ENCODE measurements at places on chromosomes 3 and 15.

DNA sequence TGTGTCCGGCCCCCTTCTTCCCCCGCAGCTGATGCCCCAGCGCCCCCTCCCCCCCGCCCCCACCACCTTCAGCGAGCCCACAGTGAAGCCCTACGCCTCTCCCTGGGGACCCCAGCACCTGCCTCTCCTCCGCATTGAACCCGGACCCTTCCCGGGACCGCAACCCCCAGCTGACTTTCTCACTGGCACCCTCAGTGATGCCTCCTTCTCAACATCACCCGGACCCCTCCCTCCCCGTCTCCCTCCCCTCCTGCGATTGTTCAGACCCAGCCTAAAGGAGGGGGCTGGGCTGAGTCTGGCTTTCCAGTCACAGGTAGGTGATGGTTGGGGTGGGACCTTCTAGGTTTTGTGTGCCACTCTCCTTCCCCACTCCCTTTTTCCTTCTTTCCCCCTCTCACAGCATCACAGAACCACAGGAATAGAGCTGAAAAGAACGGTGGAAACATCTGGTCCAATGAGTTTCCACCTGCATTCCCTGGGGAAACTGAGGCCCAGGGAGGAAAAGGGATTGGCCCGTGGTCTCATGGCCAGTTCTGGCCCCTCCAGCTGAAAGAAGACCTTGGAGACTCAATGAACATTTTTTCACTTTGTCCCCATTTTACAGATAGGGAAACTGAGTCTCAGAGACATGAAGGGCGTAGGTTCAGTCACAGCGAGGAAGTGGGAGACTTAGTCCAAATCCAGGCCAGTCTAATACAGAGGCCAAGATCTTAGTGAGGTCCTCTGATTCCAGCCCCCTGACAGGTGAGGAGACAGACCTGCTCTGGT lies 828 bp downstream of the CAND2 start:
- no peak for DNase-seq

DNA sequence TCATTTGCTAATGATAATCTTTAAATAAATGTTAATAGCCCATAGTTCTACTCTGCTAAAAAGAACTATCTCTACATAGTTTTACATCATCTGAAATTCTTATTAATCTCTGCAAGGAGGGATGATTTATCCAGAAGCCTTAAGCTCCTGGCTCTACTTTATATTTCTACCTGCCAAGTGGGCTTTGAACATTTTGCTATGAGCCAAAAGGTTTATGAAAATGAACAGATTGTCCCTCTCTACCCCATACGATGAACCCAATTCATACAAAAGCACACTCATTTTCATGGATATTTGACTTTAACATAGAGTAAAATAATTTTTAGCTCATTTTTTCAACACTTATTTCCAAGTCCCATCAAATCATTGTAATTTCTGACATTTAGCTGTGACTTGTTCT lies 611.0 kb downstream of the NSUN3 start:
- DNase-seq, result no peak

DNA sequence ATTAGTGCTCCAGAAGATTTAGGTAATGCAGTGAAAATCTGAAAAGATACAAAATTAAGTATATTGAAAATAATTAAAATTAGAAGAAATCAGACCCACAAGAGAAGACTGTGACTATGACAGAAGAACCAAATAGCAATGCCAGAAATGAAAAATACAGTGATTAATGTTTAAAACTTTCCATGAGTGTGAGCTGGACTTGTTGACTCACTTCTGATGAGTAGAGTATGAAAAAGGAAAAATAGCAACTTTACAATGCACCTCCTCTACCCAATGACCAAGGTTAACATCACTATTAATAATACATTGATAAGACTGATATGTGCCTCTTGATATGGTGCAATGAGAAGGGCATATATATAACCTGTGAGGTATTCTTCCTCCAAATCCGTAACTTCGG lies 39.3 kb upstream of the SLC22A13 start:
- no peak for DNase-seq

GRCh38 chr3:26191556-26191955 lies 401.7 kb downstream of the OXSM start:
- no peak for DNase-seq

GRCh38 chr3:183438735-183439134 lies 10.3 kb upstream of the MCF2L2 start:
- peak; percentile 21 for DNase-seq

DNA sequence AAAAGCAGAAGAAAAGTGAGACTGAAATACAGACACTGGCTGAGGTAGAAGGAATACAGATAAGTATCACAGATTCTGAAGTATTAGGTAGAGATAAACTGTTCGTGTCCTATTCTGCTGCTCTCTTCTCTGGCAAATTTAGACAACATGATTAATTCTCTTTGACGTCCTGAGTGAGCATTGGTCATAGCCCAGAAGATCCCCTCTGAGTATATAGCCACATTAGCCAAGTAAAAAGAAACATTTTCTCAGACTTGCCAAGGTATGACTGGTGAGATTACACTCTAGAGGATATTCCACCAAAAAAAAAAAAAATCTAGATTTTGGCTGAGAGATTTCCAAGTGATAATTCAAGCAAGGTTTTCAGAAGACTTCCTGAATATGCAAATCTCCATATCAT lies 111.4 kb upstream of the ALCAM start:
- no peak for DNase-seq

DNA sequence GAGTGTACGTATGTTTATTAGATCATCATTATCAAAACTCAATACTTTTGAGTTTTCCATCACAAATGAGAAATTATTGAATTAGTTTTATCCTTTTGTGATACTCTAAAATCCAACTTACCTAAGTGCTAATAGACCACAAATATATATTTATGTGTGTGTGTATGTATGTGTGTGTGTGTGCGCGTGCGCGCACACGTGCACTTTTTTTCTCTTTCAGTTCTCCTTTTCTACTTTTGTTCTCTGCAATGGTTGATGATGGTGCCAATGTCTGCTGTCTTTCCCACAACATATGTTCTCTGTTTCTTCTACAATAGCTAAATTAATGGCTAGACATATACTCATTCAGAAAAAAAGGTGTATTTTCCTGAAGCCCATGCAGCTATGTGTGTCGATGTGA lies 571.6 kb upstream of the ARPP21 start:
- no peak for DNase-seq

DNA sequence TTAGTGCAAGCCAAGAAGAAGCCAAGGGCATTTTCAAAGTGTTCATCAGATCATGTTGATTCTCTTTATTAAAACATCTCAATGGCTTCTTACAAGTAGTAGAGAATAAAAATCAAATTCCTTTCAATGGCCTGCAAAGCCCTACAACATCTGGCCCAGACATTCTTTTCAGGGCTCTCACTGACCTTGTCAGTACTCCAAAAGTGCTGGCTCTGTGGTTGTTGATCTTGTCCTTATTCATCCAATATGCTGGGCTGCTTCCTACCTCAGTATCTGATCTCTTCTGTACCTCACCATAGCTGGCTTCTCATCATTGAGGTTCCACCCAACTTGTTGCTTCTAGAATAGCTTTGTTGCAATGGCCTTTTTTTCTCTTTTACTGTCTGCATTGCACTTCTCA lies 74.0 kb upstream of the SAMMSON start:
- DNase-seq, result no peak

DNA sequence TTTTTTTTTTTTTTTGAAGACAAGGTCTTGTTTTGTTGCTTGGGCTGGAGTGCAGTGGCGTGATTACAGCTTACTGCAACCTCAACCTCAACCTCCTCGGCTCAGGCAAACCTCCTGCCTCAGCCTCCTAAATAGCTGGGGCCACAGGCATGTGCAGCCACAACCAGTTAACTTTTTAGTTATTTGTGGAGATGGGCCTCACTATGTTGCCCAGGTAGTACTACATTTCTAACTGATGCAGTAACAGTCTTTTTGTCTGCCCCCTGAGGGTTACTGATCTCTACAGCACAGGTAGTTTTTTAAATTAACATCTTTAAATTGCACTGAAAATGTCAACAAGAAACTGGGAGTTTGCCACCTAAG lies 3.4 kb upstream of the LMLN start:
- no peak for DNase-seq

- no peak for DNase-seq
Measured at GRCh38 chr3:197802779-197803459, 11.9 kb downstream of the LRCH3 start.

GRCh38 chr3:125022206-125022605 lies 33.6 kb downstream of the HEG1 start:
- no peak for DNase-seq

DNA sequence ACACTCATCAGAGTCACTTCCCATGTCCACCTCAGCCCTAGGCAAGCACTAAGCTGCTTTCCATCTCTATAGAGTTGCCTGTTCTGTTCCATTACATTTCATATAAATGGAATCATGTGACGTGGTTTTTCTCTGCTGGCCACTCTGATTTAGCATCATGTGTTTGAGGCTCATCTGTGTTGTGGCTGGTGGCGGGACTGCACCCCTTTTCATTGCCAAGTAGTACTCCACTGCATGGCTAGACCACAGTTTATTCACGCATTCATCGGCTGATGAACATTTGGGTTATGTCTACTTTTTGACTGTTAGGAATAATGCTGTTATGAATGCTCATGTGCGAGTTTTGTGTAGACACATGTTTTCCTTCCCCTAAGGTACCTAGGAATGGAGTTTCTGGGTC lies 114.9 kb downstream of the TMEM266 start:
- DNase-seq, result no peak

DNA sequence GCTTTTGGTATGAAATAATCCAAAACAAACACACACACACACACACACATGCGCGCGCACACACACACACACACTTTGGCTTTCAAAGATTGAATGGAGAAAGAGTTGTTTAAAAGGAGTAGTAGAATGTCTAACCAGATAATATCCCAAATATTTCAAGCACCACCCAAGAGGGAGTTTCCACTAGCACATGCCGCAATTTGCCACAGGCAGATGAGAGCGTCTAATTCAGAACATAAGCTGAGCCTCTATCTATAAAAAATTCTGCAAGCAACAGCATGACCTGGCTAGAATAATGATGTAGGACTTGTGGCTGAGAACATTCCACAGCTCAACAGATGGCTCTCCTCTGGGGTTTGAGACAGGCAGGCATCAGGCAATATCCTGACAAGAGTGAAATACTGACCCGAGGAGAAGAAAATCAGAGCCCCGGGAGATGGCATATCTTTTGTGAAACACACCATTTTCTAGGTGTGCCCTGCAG lies 302.5 kb upstream of the GADL1 start:
- DNase-seq, result no peak

- no peak for DNase-seq
Measured at GRCh38 chr15:78390826-78391225, 47.2 kb upstream of the IREB2 start.

DNA sequence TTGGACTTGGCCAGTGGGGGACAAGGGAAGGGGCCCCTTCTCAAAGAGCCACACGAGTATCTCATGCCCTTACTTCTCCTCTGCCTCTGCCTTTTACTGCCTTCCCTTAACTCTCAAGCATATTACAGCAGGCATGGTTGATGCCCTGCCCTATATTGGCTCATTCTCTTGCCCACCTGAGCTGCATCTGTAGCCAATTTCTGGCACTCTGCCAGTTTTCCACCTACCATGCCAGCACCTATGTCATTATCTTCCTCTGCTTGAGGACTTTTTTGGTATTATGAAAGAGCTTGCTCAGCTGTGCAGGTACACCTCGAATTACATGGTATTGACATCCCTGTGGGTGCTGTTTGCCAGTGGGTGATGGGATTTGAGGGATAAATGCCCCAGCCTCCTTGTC lies 181.8 kb downstream of the OXSM start:
- no peak for DNase-seq

- DNase-seq, result no peak
Measured at GRCh38 chr15:76994001-76994400, 925 bp upstream of the PSTPIP1 start.

DNA sequence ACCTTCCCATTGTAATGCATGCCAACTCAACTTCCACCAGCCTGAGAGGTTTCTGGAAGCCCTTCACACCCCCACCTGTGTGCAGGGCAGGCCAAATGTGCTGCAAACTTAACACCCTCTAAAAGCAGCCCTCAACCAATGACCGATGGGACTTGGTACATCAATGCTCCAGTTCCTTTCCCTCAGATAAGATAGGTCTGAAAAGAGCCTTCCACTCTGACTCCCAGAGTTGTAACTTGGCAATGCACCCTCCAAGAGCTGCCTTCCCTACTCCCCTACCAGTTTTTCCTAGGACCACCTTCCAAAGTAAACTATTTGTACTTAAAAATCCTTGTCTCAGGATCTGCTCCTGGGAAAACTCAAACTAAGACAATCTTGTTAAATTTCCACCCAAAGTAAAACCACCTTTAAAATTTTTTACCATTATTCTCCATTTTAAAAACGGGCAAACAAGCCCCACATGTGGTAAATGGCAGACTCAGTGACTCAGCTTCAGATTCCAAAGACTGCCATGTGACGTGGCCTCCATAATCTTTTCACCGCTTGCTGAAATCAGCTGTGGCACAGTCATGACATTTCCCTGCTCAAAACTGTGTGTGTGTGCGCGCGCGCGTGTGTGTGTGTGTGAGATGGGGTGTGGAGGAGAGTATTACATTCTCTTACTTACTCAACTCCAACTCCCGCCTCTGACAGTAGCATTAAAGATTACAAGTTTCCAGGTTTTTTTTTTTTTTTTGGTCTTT lies 17.2 kb downstream of the RASGRP1 start:
- no peak for DNase-seq

GRCh38 chr3:118527514-118528044 lies 507.1 kb downstream of the IGSF11 start:
- no peak for DNase-seq

GRCh38 chr3:149701977-149702350 lies 44.1 kb upstream of the WWTR1 start:
- DNase-seq, result no peak

DNA sequence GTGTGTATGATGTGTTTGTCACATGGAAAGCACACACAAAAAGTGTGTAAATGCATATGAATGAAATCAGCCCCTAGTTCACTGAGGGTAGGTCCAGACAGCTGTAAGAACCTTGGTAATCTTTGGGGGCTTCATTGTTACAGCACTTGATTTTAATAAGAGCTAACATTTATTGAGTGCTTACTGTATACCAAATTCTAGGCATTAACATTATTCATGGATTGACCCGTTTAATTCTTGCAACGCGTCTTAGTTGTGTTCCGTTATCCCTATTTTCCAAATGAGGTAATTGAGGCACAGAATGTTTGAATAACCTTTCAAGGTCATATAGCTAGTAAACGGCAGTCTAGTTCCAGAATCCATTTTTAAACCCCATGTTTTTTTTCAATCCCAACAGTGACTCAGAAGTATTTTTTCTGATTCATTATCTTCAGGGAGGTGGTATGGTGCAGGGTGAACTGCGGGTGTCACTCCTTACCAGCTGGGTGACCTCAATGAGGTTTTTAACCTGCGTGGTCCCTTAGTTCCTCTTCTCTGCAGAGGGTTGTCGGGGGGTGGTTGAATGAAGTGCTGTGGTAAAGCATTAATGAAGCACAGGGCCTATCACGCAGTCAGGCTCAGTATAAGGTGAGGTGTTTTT lies 14.2 kb downstream of the RAB8B start:
- DNase-seq, result no peak

DNA sequence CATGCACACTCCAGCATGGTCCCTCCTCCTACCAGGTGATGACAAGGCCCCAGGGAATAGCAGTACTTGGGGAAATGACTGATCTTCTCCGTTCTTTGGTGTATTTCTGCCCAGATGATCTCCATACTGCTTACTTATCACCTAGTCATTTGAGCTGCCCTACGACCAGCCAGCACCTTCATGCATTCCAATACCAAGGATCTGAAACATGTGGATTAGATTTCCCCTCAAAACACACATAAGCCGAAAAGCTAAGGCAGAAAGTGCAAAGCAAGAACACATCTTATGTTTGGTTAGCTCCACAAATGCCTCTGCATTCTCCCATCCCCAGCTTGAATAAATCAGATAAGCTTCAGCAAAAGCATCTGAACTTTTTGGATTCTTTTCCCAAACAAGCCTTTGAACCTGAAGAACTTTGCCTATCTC lies 64.8 kb upstream of the BCL6 start:
- DNase-seq, result no peak
